ENCODE measurements at places on chromosomes 11 and 22.

DNA sequence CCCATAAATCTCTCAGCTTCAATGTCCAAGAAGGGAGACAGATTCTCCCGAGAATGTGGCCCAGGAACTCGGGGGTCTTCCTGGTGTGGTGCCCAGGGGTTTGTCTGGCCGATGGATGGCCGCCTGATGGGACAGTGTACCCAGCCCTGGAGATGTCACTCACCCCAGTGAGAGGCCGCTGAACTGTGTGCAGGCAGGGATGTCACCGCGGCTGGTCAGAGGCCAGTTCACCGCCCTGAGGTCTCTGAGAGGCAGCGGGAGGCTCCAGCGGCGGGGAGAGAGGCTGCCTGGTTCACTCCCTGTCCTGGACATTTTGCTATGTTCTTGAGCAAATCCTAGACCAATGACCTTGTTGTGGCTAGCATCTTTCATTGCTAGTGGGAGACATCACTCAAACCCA is 1349.5 kb downstream of the BRD1 start:
- DNase-seq = no peak

- DNase-seq = no peak
Measured at GRCh38 chr11:118099838-118100556, 13.2 kb upstream of the SMIM35 start.

DNA sequence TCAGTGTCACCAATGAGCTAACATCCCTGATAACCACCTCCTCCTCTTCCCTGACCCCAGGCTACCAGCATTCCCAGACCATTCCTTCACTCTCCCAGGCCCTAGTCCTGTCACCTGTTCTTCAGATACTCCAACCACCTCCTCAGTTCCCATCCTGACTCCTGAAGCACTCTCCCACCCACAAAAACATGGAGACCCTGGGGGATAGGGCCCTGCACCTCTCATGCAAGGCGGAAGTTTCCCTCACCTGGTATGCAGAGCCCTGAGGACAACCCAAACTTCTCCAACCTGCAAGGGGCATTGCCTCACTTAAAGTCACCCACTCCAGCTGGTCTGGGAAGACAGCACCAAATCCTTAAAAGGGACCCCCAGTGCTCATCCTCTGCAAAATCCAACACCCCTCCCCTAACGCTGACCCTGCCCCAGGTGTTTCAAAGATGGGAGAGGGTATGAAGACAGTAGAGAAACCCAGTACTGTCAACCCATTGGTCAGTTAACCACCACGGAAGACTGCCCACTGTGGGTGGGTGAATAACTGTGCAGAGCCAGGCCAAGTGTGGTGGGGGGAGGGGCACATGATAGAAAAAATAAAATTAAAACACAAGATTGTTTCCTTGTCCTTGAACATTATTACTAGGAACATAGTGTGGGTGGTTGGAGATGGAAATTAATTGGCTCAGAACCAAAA is 1.4 kb downstream of the TNKS1BP1 start:
- no peak for DNase-seq

- no peak for DNase-seq
Measured at GRCh38 chr11:123406441-123407129, 23.5 kb upstream of the GRAMD1B start.

DNA sequence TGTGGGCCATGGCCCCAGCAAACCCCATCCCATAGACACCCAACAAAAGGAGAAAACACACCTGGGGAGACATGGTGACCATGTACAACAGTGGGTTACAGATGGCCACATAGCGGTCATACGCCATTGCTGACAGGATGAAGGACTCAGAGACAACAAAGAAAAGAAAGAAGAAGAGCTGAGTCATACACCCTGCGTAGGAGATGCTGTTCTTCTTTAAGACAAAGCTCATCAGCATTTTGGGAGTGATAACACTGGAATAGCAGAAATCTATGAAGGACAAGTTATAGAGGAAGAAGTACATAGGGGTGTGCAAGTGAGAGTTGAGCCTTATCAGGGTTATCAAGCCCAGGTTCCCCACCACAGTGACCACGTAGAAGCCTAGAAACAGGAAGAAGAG is 4.9 kb downstream of the OR8B8 start:
- no peak for DNase-seq

DNA sequence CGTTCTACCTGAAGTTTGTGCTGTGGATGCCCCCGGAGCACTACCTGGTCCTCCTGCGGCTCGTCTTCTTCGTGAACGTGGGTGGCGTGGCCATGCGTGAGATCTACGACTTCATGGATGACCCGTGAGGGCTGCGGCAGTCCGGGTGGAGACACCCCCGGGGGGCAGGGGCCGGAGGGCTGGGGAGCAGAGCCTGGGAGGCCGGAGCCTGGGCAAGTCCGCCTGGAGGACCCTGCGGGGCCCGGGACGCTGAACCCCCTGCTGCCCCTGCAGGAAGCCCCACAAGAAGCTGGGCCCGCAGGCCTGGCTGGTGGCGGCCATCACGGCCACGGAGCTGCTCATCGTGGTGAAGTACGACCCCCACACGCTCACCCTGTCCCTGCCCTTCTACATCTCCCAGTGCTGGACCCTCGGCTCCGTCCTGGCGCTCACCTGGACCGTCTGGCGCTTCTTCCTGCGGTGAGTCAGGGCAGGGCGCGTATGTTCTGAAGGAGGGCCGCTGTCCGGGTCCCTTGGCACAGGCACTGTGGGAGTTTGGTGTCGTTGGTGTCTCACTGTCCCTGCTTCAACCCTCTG is 17.3 kb downstream of the RNH1 start:
- peak; percentile 15 for DNase-seq

- DNase-seq = no peak
Measured at GRCh38 chr11:111514216-111515031, at the start of gene HOATZ. TSS of gene HOATZ (plus strand) at chr11:111514778. CDS start at chr11:111514785, 7 bp downstream.

- no peak for DNase-seq
Measured at GRCh38 chr11:118497831-118498230, 29.4 kb upstream of the TTC36 start.

GRCh38 chr11:82959987-82960778 is 58.6 kb downstream of the DDIAS start:
- no peak for DNase-seq

- no peak for DNase-seq
Measured at GRCh38 chr11:788009-788640, 1.8 kb downstream of the CEND1 start.

DNA sequence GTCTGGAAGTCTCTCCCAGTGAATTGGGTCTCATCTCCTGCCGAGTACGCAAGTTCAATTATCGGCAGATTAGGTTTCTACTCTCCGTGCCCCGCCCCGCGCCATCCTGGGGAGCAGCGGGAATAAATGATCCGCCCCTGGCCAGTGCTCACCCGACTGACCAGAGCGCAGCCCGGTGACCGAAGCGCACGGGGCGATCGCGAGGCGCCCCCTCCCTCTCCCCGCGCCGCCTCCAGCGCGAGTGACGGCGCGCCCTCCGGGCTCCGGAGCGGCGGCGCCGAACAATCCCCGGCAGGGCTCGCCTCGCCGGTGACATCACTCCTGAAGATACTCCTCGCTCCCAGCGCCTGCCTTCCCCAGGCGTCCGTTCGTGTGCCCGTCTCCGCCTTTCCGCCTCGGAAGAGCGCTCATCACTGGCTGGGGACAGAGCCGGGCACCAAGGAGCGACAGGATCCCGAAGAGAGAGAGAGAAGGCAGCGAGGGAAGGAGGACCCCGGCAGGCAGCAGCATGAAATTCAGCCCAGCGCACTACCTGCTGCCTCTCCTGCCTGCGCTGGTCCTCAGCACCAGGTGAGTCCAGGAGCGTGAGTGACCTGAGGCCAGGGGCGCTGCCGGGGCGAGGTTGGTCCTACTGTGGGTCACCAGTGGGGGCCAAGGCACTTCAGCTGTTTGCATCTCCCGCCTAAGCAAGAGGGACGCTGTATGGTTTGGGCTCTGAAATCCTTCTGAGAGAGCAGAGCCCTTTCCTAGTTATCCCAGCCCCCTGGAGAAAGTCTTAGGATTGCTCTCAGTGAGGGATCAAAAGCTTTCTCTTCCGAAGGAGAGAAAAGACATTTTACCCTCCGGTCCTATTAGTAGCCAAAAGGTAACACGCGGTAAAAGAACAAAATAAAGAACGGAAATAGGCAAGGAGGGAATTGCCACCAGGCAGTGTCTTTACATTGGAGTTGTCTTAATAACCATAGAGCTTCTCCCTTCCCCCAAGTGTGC is at the start of gene LUZP2:
Gene LUZP2 (plus strand): TSS at position 318 of the 990 bp plus-strand sequence.
- peak; percentile 1 for DNase-seq

- DNase-seq = no peak
Measured at GRCh38 chr22:29512031-29512430, 32.0 kb downstream of the NEFH start.

GRCh38 chr11:44743326-44743725 is 16.6 kb downstream of the TSPAN18 start:
- no peak for DNase-seq

- no peak for DNase-seq
Measured at GRCh38 chr11:78808923-78809322, 234.3 kb upstream of the NARS2 start.

DNA sequence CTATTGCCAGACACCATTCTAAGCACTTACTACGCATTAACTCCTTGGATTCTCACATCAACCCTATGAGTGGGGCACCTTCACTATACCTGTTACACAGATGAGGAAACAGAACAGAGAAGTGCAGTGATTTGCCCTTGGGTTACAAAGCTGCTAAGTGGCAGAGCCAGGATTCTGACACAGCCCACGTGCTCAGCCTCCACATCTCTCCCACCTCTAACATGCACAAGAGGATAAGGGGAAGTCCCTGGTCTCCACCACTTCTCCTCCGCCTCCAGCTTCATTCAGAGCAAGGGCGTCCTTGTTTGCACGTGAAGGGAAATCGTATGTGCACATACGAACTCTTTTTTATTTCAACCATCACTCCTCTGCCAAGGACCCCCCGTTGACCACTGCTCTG is 53.7 kb downstream of the CDON start:
- no peak for DNase-seq

DNA sequence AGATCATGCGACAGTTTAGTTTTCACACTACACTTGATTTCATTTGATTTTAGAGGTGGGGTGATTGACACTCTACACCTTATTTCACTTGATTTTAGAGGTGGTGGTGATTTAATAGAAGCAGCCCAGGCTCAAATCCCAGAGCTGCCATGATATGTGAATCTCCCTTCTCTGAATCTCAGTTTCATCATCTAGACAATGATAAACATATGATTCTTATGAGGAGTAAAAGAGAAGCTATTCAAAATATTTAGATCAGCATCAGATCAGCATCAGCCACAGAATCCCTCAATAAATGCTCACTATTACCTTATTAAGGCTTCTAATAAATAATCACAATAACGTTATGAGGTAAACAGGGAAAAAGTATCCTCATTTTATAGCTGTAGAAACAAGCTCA is 98.8 kb downstream of the MSANTD4 start:
- DNase-seq = no peak

DNA sequence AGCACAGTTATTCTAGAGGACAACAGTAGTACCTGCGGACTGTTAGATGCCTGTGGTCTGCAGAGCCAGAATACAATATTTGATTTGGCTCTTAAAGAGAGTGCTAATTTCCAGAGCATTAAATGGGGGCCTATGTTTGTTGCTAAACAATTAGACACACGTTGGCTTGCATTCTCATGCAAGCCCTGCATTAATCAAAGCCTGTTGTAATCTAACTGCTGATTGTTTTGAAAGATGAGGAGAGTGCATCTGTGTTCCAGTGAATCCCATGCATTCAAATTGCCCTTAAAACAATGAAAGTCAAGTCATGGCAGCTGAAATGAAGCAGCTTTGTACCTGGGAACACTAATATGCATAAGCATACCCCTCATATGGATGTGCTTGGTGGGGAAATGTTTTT is 419.4 kb downstream of the DYNC2H1 start:
- DNase-seq = no peak

DNA sequence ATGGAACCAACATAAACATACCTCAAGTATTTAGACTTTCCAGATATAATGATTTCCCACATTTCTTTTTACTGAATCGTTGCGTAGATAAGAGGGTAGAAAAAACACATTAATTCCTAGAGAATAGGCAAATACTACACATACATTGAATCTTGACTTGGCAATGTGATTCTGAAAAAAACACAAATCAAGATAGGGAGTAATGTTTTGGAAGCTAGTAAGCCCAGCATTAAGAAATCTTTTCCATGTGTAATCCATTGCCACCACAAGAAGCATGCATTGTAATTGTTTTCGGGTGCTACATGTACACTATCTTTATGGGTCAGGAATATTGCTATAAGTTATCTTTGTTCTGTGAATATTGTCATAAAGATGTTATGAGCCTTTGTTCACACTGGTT is 269.8 kb upstream of the PDGFD start:
- DNase-seq = no peak

- DNase-seq = no peak
Measured at GRCh38 chr11:62548545-62549335, 2.1 kb upstream of the AHNAK start.

DNA sequence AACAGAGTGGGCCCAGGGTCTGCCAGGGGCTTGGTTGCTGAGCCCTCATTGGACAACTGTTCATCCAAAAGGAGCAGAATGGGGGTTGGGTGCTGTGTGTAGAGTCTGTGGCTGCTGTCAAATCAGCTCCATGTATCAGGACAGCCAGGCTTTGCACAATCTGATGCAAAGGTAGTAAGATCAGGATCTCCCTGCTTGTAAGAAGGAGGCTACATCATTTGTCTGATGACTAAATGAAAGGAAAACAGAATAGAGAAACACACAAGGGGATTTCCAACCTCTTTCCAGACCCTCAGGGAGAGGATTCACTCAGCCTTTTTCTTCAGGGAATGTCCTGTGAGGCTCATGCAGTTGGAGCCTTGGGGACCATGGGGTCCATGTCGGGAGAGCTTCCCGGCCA is 7.2 kb downstream of the MICAL2 start:
- no peak for DNase-seq

- no peak for DNase-seq
Measured at GRCh38 chr11:86151174-86152005, 82.5 kb upstream of the PICALM start.

DNA sequence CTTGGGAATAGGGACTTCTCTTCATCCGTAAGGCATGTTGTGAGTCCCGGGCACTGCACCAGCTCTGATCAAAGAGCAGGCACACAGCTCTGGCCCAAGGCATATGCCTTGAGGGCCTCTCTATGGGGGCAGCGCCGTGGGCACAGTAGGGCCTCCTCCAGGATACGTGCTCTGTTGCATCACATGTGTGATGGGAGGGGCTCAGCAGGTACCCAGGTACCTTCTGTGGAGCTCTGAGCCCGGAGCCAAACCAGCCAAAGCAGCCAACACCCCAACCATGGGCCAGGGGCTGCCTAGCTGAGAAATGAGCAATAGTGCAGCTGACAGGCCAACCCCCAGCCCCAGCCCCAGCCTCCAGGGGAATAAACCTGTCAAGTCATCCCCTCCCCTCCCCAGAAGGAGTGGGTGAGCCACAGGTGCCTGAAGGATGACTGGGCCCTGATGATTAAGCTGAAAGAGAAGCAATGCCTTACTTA is 79.7 kb upstream of the SHISAL1 start:
- no peak for DNase-seq
